Upper lobe of left lung (tissue), 6 donors: ENCODE measurements at places on chromosomes 5 and 9. TPM values are rescaled to one million over a fixed set of nuclear protein-coding genes. Genes with fewer than 3 reads are reported as not detected.

DNA sequence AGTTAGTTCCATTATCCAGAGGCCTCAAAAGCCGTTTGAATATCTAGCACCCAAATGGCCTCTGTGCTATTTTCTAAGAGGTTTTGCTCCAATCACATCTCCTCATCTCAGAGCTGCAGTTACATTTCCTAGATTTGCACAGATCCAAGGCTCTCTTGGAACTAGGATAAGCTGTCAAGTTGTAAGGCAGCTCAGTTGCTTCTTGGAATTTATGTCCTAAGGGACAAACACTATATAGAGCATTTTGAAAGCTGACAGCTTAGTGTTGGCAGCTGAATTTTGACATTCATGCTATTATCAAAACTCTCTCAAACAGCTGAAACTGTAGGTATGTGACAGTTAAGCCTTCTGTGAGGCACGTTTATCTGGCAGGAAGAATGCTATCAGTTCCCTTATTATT lies 97.0 kb downstream of the MACIR start:
- no peaks in the 10 kb centered on the region for H3K4me1 ChIP-seq
- DNase-seq: no peak
- H3K27ac ChIP-seq: no peak overlapping the region
- H3K4me3 ChIP-seq: no peak overlapping the region

DRD1 gene
- 0.09 TPM for total RNA-seq

DNA sequence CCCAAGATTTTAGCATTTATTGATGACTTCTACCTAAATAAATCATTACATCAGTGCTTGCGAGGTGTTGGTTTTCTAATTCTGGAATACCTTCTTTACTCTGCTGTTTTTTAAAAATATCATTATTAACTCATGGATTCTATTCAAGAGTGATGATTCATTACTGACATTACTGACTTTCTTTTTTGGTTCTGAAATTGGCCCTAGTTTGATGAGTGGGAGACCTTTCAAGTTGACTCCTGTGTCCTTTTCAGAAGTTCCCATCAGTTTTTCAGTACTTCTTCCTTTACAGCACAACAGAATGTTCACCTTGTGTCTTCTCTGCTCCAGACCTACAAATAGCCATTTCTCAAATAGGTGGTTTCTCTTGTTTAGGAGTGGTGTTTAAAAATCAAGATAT lies 114.1 kb downstream of the PCSK5 start:
- no peak for DNase-seq
- H3K27me3 ChIP-seq: no peaks in the 10 kb centered on the region
- H3K4me3 ChIP-seq: no peak overlapping the region
- H3K36me3 ChIP-seq: no peaks in the 10 kb centered on the region

ISOC1 gene
- 37.9 TPM for total RNA-seq

CSF2 gene
- 10.0 TPM for total RNA-seq

DNA sequence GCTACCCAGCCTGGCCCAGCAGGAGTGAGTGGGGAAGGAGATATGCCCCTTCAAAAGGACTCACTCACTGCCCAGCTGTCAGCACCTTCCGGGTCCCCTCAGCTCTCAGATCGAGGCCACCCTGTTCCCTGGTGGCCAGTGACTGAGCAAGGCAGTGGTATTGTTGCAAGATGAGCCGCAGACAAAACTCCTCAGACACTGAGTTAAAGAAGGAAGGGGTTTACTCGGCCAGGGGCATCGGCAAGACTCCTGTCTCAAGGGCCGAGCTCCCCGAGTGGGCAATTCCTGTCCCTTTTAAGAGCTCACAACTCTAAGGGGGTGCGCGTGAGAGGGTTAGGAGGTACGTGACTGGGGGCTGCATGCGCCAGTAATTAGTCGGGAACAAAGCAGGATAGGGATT lies 9.7 kb upstream of the N4BP3 start:
- no peaks in the 10 kb centered on the region for H3K36me3 ChIP-seq
- H3K4me1 ChIP-seq: peaks cover 4% of the 10 kb centered on the region
- no peak overlapping the region for H3K4me3 ChIP-seq
- H3K27me3 ChIP-seq: no peaks in the 10 kb centered on the region
- DNase-seq: no peak

GMCL2 gene
- total RNA-seq: not detected

CCDC107 gene
- 34.0 TPM for total RNA-seq

- no peak overlapping the region for H3K4me3 ChIP-seq
- H3K36me3 ChIP-seq: no peaks in the 10 kb centered on the region
- H3K27ac ChIP-seq: no peak overlapping the region
- no peaks in the 10 kb centered on the region for H3K27me3 ChIP-seq
- DNase-seq: no peak
Measured at GRCh38 chr5:136004436-136004835, 24.4 kb upstream of the TGFBI start.

DNA sequence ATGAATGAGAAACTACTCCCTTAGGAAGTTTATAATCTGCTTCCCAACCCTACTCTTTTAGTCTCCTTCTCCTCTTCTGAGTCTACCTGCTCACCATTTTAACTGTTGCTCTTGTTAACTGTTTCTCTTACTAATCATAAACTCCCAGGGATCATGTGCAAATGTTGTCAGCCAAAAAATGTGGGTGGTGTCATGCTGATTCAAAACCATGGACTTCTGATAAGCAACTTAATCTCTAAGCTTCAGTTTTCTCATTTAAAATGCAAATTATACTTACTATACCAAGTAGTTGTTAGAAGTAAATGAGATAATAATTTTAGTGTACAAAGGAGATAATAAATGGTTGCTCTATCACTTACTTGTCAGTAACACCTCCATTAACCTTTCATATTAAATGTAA lies 45.9 kb upstream of the TLX3 start:
- DNase-seq: no peak
- H3K27me3 ChIP-seq: no peaks in the 10 kb centered on the region
- no peak overlapping the region for H3K4me3 ChIP-seq
- no peaks in the 10 kb centered on the region for H3K36me3 ChIP-seq
- no peaks in the 10 kb centered on the region for H3K4me1 ChIP-seq
- H3K27ac ChIP-seq: no peak overlapping the region

GLRA1 gene
- not detected for total RNA-seq

DNA sequence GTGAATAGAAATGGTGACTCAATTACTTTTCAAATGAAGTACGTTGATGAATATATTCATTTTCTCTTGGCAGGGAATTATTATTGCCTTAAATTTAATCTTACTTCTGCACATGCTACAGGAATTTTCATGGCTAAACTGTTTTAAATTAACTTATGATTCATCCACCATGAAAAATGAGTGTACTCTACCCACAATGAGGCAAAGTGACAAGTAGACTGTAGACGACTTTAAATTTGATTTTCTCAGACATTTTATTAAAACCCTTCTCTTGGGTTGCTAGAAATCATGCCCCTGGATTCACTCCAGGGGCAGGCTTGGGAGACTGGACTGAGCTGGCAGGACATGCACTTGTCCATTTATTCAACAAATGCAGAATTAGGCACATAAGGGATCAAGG lies 23.5 kb upstream of the ERAP2 start:
- no peaks in the 10 kb centered on the region for H3K4me1 ChIP-seq
- no peak overlapping the region for H3K4me3 ChIP-seq
- H3K27ac ChIP-seq: no peak overlapping the region
- DNase-seq: no peak

- H3K4me3 ChIP-seq: no peak overlapping the region
- H3K4me1 ChIP-seq: peaks cover 13% of the 10 kb centered on the region
- no peak for DNase-seq
- H3K27ac ChIP-seq: no peak overlapping the region
Measured at GRCh38 chr9:93041108-93041802, 17.2 kb upstream of the SUSD3 start.

GRCh38 chr9:130987738-130988399 lies 21.1 kb upstream of the LAMC3 start:
- no peak overlapping the region for H3K27ac ChIP-seq
- no peaks in the 10 kb centered on the region for H3K27me3 ChIP-seq
- H3K4me1 ChIP-seq: no peaks in the 10 kb centered on the region
- H3K4me3 ChIP-seq: no peak overlapping the region

GRCh38 chr5:86565197-86565789 lies 52.4 kb upstream of the COX7C start:
- no peak for DNase-seq
- H3K4me1 ChIP-seq: no peaks in the 10 kb centered on the region
- no peak overlapping the region for H3K4me3 ChIP-seq
- no peaks in the 10 kb centered on the region for H3K36me3 ChIP-seq

- no peak overlapping the region for H3K4me3 ChIP-seq
- H3K36me3 ChIP-seq: no peaks in the 10 kb centered on the region
- H3K27ac ChIP-seq: no peak overlapping the region
- no peak for DNase-seq
- H3K4me1 ChIP-seq: peaks cover 40% of the 10 kb centered on the region
Measured at GRCh38 chr5:148846930-148847329, 20.5 kb downstream of the ADRB2 start.

- no peak overlapping the region for H3K4me3 ChIP-seq
- no peaks in the 10 kb centered on the region for H3K4me1 ChIP-seq
- DNase-seq: no peak
- no peaks in the 10 kb centered on the region for H3K36me3 ChIP-seq
- H3K27ac ChIP-seq: peak overlapping the region; percentile 42
Measured at GRCh38 chr5:68149189-68149588, 66.4 kb upstream of the PIK3R1 start.

MPDZ gene
- total RNA-seq: 20.6 TPM

DNA sequence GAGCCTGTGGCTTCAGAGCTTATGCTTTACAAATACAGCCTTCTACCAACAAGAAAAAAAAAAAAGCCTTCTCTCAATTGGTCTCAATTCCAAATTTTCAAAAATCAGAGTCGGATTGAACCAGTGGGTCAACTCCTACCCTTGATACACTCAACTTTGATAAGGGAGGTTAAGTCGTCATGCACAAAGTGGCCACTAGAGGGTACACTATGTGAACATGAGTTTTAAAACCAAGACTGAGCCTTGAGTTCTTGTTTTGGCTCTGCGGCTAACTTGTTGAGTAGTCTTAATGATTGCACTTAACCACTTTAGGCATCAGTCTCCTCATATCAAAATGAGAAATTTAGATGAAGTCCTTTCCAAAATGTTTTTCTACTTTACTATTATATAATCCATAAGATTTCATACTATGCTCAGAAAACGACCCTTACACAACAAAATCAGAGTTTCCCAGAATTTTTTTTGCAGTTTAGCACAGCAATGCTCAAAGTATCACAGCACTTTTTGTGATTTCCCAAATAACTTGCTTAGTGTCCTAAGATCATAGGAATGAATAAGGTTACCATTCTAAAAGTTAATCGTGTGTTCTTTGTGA lies 92.9 kb upstream of the MTAP start:
- H3K36me3 ChIP-seq: no peaks in the 10 kb centered on the region
- no peaks in the 10 kb centered on the region for H3K4me1 ChIP-seq
- no peak for DNase-seq
- no peaks in the 10 kb centered on the region for H3K27me3 ChIP-seq
- no peak overlapping the region for H3K4me3 ChIP-seq

GRCh38 chr9:136965771-136966484 lies 11.4 kb upstream of the PTGDS start:
- H3K4me1 ChIP-seq: peaks cover 19% of the 10 kb centered on the region
- H3K36me3 ChIP-seq: no peaks in the 10 kb centered on the region
- no peak overlapping the region for H3K4me3 ChIP-seq
- no peaks in the 10 kb centered on the region for H3K27me3 ChIP-seq

PKN3 gene
- total RNA-seq: 16.9 TPM

DNA sequence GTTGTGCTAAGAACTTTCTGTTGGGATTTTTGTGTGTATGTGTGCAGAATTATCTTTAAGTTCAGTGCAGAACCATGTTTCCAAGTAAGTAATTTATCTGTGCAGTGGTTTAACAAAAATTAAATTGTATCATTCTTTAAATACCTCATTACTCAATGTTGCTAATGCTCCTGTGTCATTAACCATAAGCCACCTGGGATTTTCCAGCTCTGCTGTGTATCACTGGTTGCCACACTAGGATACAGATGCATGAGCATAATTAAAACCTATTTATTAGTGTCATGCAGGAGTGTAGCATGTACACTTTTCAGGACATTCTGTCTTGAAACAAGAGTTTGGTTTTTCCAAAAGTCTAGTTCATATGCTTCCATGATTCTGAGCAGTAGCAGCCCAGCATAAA lies 120.4 kb upstream of the PTGER4 start:
- H3K4me1 ChIP-seq: no peaks in the 10 kb centered on the region
- no peak for DNase-seq
- no peaks in the 10 kb centered on the region for H3K27me3 ChIP-seq
- no peak overlapping the region for H3K4me3 ChIP-seq
- H3K36me3 ChIP-seq: no peaks in the 10 kb centered on the region
- no peak overlapping the region for H3K27ac ChIP-seq

FOXD4 gene
- 0.54 TPM for total RNA-seq

DNA sequence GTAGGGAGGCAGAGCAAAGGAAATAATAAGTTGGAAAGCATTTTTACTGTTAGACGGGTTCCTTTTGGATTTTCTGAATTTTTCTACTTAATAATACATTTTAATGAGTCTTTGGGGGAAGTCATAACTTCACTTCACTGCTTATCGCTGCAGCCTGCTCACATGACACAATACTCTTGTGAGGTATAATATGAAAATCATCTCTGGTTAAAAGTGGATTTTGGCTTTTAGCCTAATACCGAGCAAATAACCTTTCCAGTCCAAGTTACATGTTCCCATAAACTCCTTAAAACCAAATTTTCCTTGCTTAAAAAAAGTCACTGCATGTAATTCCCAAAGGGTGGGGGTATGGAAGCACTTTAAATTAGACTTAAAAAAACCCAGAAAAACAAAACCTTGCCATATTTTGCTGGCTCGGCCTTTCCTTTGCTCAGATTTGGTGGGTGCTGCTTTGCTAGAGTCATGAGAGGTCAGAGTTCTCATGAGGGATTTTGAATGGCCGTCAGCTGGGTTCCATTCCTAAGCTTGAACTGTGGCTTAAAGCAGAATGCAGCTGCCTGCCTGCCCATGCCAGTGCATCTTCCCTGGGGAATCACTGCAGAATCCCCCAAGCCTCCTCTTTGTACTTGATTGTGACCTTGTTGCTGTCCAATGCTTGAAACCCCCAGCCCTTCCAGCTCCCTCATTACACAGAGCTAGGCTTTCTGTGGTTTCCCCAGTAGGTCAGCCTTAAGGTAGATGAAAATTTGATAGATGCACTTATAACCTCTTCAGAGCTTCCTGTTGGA lies 331.8 kb downstream of the KDM4C start:
- no peak overlapping the region for H3K4me3 ChIP-seq
- DNase-seq: no peak
- no peaks in the 10 kb centered on the region for H3K27me3 ChIP-seq
- no peaks in the 10 kb centered on the region for H3K4me1 ChIP-seq

- no peaks in the 10 kb centered on the region for H3K4me1 ChIP-seq
- H3K4me3 ChIP-seq: no peak overlapping the region
Measured at GRCh38 chr5:85462957-85463356, 1078.3 kb upstream of the EDIL3 start.

DMRT3 gene
- not detected for total RNA-seq

- no peaks in the 10 kb centered on the region for H3K27me3 ChIP-seq
- no peak for DNase-seq
- peak overlapping the region; percentile 58 for H3K27ac ChIP-seq
Measured at GRCh38 chr5:150789943-150790611, 11.5 kb downstream of the SMIM3 start.

DNAH5 gene
- total RNA-seq: 8.9 TPM

GRCh38 chr5:137075163-137075970 lies 423.8 kb downstream of the SPOCK1 start:
- no peaks in the 10 kb centered on the region for H3K4me1 ChIP-seq
- no peak overlapping the region for H3K27ac ChIP-seq
- DNase-seq: peak; percentile 77
- H3K4me3 ChIP-seq: no peak overlapping the region

TAF11L10 gene
- total RNA-seq: not detected

SLC36A2 gene
- total RNA-seq: not detected
